ENCODE measurements at places on chromosomes 16 and 17.
A peak's percentile ranks its signal among the peaks of the same experiment; 100 is the strongest.

- DNase-seq, result no peak
These were observed 13.5 kb upstream of the ALOX15B start for GRCh38 chr17:8025176-8025911.

DNA sequence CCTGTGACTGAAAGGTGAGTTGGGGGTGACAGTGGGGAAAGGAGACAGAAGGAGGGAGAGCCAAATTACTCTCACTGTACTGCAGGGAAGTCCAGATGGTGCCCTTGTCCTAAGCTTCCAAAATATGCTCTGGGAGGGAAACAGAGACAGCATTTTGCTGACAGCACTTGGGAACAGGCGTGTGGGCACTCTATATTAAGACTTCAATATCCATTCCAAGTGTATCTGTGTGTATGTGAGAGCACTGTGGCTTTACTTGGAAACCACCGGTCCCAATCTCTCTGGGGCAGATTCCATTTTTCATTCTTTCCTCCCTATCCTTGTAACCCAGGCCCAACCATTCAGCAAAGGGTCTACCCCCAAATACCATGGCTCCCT is 407.3 kb downstream of the UTP18 start:
- DNase-seq, result no peak

DNA sequence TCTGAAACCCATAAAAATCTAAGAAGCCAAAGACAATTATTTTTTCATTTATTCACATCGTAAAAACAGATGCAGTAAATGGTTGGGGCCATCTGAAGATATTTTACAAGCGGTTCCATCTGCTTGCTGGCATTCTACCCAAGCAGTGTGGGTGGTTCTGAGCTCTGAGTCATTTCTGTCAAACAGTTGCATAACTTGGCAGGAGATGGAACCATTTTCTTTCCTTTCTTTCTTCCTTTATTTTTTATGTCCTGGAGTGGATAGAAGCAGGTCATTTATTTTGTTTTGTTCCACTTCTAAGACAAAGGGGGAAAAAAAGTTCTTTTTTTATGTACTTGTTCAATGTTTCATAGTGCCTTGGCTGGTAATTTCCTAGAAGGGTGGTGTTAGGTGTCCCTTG is 1151.9 kb upstream of the GOT2 start:
- no peak for DNase-seq

- DNase-seq, result no peak
These were observed 56.7 kb downstream of the ZFHX3 start for GRCh38 chr16:72991211-72991610.

- no peak for DNase-seq
These were observed 3.0 kb downstream of the CDRT4 start for GRCh38 chr17:15464231-15464985.

DNA sequence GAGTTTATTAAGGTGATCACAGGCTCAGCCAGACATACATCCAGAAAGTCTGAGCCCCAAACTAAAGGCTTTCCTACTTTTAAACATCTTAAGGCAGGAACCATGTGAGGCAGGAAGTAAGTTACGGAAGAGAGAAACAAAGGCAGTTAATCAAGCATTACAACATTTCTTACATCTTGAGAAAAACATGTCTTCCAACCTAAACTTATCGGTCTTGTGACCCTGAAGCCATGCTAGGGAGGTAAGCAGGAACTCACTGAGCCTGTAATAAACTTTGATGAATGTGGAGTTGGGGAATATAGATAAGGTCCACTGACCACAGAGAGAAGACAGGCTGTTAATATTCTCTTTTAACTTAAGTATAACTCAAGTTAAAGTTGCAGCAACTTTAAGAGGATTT is 3.5 kb upstream of the ACSM3 start:
- no peak for DNase-seq

GRCh38 chr16:2839650-2840450 is 9.7 kb downstream of the ZG16B start:
- no peak for DNase-seq

DNA sequence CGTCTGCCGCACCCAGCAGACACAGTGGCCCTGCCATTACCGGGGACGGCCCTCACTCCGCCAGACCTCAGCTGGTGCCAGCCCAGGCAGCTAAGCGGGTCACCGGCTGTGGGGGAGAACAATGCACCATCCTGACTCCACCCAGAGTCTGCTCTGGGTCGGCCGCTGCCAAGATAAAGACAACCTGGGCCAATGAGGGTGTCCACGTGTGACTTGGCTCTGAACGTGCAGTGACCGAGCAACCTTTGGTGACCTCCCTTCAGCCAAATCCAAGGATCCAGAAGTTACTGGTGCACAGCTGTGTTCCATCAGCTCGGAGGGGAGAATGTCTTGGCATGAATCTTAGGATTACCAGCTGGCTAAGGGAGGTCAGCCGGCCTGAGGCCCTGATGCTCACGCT is 155.9 kb downstream of the NTN1 start:
- no peak for DNase-seq

- no peak for DNase-seq
These were observed 2.9 kb downstream of the CMIP start for GRCh38 chr16:81447383-81448101.

- DNase-seq, result no peak
These were observed 16.6 kb downstream of the KRT12 start for GRCh38 chr17:40850293-40850972.

- DNase-seq, result no peak
These were observed 101.9 kb downstream of the SDK2 start for GRCh38 chr17:73542323-73542722.

DNA sequence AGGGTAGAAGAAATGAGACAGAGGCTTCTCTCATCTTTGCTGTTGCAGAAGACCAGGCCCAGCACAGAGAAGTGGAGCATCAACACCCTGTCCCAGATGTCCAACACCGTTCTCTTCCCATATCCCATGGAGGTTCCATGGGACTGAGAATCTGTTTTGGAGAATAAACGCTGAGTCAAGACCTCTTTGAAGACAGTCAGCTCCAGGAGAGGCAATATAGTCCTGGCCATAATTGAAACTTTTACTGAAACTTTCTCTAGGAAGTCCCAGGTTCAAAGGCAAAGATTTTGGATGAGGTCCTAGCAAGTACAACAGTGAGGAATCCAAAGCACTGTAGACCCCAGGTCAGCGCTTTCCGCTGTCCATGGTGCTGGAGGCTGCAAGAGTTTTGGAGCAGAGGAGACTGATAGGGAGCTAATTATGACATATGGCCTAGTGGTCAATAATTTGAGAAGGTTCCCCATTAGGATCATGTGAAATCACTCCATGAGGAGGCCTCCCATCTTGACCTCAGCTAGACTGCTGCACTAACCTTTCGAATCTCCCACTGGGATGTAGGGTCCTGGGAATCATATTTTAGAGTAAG is 36.0 kb downstream of the OSBPL7 start:
- peak; percentile 31 for DNase-seq

- DNase-seq, result no peak
These were observed 1.4 kb downstream of the PMP22 start for GRCh38 chr17:15263680-15264079.

- DNase-seq, result no peak
These were observed 835.3 kb upstream of the EEF2KMT start for GRCh38 chr16:5932906-5933305.

DNA sequence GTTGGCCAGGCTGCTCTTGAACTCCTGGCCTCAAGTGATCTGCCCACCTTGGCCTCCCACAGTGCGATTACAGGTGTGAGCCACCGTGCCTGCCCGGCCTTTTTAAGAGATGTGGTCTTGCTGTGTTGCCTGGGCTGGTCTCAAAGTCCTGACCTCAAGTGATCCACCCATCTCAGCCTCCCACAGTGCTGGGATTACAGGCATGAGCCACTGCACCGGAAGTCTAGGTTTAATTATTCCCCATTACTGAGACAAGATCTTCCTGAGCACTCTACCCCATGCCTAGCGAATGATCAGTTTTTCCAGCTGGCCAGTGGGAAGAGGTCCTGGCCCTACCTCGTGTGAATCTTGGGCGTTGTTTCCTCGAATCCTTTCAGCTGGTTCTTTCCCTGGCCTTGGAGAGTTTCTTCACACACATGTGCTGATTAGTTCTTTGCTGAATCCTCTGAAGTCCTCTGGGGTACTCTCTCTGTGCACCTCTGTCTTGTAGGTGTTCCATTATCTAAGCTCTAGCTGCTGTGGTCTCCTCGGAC is 18.9 kb downstream of the C16orf54 start:
- DNase-seq, result no peak

DNA sequence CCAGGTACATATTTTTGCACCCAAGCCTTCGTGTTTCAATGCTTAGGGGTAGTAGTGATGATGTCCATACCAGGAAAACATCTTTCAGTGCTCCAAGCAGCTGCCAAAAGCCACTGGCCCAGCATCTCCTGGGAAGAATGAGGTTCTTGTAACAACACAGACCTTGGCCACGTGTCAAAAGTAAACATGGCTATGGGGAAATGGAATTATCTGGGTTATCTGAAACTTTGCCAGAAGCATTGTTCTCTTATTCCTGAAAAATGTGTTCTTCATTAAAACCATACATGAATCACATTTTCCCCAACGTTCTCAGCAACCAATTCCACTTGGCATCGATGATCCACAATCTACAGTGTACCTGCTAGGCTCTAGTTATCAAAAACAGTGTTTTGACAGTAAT is 524.2 kb upstream of the EEF2KMT start:
- DNase-seq, result no peak

- DNase-seq, result no peak
These were observed 184.7 kb downstream of the C16orf95 start for GRCh38 chr16:87132361-87133014.

- DNase-seq, result peak; percentile 26
These were observed 1.3 kb downstream of the AKAP1 start for GRCh38 chr17:57086069-57086930.

- no peak for DNase-seq
These were observed 45.0 kb upstream of the SMURF2 start for GRCh38 chr17:64707050-64707591.

GRCh38 chr17:21042458-21043295 is at the start of gene USP22:
Gene USP22 (minus strand): TSS chr17:21043011. CDS start chr17:21042835, 176 bp downstream.
- DNase-seq, result peak; percentile 92

DNA sequence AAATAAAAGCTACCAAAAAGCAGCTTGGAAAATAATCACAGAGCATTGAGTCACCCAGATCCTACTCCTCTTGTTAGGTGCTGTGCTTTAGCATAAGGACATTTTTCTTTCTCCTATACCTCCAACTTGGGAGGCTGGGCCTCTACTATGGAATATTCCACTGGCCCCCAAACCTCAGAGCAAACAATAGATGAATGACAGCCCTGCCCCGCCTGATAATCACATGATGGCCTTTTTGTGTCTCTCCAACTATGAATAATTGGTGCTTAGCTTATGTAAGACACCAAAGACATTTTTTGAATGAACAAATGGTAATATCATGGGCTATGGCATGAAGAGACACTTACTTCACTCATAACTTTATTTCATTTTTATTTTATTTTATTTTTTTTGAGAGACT is 250.2 kb downstream of the GRIN2A start:
- DNase-seq, result no peak

- peak; percentile 16 for DNase-seq
These were observed 797 bp downstream of the NUDT7 start for GRCh38 chr16:77723108-77723514.

DNA sequence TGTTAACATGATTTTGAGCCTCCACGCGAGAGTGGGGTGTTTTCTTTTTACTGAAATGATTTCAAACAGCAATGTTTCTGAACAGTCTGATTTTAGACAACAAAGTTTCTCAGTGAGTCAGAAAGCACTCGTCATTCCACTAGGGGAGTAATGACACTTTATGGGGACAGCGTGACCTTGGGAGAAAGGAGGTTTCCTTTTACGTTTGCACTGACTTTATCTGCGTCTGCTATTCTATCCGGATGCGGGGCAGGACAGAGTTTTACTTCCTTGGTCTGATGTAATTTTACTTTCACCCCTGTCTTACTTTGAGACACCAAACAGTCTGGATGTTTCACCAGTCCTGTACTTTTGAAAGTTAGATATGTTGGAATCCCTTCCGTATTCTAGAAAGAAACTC is 20.7 kb downstream of the SLC47A1 start:
- DNase-seq, result no peak

DNA sequence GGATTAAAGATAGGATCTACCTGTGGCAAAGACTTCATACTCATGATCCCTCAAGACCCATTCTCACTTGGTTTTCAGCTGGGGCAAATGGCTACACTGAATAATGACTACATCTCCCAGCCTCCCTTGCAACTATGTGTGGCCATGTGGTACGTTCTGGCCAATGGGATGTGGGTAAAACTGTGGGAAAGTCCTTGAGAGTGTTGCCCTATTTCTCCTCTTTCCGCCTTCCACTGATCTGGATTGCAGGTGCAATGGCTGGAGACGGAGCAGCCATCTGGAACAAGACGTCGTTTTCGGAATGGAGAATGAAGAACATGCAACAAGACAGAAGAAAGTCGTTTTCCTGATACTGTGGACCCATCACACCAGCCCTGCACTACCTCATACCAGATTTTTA is 48.5 kb downstream of the HAPSTR1 start:
- DNase-seq, result peak; percentile 51

DNA sequence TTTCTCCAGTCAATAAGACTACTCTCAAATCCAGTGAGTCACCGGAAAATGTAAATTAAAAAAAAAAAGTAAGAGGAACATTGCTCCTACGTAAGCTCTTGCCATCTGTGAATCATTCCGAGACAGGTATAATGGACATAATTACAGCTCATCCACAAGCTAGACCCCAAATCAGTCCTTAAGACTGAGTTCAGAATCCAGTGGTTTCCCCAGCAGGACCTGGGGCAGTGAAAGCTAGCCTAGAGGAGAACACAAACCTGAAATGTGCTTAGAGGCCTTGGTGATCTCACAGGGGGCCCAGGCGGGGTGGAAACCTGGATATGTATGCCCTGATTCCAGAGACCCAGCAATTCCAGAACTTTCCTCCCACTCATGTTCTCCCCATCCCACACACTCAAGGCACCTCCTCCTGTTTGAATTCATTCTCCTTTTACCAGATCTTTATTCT is 132.0 kb downstream of the COPRS start:
- DNase-seq, result no peak

DNA sequence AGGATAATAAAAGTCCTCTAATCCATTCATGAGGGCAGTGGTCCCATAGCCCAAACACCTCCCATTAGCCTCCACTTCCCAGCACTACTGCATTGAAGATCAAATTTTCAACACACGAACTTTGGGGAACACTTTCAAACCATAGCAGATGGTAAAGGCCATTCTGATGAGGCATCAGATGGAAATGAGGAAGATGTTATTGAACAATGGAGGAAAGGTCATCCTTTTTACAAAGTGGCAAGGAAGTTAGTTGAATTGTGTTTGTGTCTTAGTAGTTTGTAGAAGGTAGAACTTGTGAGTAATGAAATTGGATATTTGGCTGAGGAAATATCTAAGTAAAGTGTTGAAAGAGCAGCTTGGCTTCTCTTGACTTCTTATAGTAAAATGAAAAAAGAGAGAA is 93.3 kb upstream of the NLRP1 start:
- DNase-seq, result no peak

DNA sequence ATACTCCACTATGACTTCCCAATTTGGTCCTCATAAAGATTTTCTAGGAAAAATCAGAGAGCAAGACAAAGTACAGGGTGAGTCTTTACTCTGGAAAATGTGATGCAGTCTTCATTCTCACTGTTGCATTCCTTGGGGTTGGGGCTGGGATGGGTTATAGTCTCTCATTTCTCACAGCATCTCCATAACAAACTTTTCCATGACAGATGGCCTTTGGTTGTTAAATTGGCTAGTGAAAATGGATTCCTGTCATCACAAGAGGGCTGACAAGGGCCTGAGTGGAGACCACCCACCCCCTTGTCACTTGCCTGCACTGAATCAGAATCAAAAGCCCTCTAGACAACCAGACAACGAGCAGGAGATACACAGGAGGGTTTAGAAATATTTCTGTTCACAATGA is 174.6 kb downstream of the AATF start:
- DNase-seq, result no peak
